GM12878 (cell line): ENCODE measurements at places on chromosomes 2 and 18.

DNA sequence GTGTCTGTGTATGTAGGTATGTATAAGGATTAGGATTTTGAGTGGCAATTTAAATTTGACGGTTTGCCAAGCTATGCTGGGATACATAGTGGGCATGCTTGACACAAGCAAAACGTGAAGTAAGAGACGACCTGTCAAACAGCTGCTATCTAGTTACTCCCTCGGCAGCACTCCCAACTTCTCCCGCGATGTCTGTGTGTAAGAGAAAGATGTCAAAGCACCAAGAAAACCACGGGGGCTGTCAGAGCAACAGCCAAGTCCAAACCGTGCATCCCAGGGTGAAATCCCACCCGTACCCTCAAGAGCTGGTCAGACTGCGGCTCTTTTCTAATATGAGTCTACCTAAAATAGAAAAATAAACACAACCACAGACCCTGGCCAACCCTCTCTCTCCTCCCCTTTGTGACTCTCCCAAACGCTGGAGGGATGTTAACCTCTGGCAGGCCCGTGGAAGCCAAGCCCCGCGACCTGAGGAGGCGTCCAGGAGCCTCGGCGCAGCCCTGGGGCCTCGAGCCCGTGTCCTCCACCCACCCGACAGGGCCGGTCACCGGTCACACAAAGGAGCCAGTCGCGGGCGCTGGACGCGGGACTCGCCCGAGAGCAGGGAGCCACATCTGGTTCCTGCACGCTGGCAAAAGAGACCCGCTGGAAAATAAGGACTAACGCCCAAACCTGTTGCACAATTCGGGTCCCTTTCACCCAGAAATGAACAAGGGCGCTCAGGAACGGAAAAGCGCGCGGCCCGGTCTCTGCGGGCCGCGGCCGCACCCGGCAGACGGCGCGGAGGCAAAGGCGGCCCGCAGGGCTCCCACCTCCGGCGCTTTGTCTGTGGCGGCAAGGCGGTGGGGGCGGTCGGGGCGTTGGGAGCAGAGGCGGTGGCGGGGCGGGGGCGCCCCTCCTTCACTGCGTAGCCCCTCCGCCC, 925 bp downstream of the SESTD1 start:
- DNase-seq: no peak

DNA sequence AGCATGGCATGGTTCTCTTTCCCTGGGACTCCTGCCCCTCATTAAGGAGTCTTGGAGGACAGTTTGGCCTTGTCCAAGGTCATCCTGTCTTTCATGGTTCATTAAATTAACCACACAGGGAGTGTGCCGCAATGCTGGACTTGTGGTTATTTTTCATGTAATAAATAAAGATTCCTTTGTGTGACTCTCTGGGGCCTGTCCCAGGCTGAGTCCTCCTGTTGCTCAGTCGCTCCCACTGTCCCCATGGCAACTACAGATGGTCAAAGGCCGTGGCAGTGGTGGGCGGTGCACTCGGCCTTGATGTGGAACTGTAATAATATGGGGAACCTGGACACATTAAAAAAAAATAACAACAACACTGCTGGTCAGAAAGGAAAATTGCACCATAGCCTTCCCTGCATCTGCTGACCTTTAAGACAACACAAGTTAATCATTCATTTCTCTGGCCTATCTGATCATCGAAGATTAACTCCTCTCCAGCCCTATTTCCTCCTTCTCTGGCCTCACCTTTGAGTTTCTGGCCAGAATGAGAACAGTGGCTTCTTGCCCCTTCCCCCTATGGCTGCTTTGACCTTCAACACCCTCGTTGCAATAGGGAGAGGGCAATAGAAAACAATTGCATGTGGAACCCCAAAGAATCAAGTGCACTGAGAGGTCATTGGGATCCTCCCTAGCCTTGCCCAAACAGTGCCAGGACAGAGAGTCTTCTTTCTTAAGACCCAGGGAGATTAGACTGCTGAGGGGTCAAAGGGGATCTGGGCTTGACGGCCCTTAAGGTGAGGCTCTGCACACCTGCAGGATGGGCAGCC, 44.7 kb downstream of the PSD4 start:
- DNase-seq: no peak

GRCh38 chr2:2831633-2832032, 500.6 kb upstream of the MYT1L start:
- DNase-seq: no peak

GRCh38 chr2:117977696-117978095, 36.2 kb downstream of the CCDC93 start:
- DNase-seq: no peak

- peak; percentile 56 for DNase-seq
Measured at GRCh38 chr2:2901384-2902345, 476.0 kb downstream of the EIPR1 start.

DNA sequence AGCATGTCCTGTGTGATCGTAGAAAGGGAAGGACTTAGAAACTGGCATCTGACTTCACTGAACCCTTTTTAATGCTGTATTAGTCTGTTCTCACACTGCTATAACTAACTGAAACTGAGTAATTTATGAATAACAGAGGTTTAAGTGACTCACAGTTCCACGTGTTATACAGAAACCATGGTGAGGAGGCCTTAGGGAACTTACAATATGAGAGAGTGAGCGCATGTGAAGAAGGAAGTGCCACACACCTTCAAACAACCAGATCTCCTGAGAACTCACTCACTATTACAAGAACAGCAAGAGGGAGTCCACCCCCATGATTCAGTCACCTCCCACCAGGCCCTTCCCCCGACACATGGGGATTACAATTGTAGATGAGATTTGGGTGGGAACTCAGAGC, 811.3 kb downstream of the CPS1 start:
- DNase-seq: peak; percentile 33

- no peak for DNase-seq
Measured at GRCh38 chr2:3959372-3959771, 256.0 kb downstream of the DCDC2C start.

GRCh38 chr2:200359552-200359951, 53.1 kb downstream of the SPATS2L start:
- no peak for DNase-seq
